ENCODE measurements at places on chromosomes 7 and 10. TPM values are rescaled to one million over a fixed set of nuclear protein-coding genes. Genes with fewer than 3 reads are reported as not detected.
A peak's percentile ranks its signal among the peaks of the same experiment; 100 is the strongest.

Gene LEP
- 0.03 TPM for polyA plus RNA-seq

Gene MALRD1
- polyA plus RNA-seq: not detected

Gene CALCR
- polyA plus RNA-seq: not detected

Gene EPHA1
- polyA plus RNA-seq: 21.3 TPM

DNA sequence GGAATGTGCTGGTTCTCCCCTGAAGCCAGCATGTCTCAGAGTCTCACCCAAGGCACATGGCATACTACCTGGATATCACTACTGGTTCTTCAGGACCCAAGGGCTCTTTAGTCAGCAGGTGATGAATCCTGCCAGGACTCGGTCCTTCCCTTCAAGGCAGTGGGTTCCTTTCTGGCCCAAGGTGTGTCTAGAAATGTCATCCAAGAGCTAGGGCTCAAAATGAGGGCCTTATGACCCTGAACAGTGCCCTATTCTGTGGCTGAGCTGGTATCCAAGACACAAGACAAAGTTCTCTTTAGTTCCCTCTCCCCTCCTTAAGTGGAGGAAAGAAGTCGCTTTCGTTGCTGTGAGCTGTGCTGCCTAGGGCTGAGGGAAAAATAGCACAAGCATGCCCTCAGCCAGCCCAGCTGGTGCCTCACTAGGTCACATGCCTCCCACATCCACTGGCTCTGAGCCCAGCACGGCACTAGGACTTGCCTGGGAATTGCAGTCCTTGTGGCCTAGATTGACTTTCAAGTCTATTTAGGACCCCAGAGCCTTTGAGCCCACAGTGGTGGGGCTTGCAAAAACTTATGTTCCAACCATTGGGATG is 106.0 kb downstream of the BMS1 start:
- DNase-seq: no peak

DNA sequence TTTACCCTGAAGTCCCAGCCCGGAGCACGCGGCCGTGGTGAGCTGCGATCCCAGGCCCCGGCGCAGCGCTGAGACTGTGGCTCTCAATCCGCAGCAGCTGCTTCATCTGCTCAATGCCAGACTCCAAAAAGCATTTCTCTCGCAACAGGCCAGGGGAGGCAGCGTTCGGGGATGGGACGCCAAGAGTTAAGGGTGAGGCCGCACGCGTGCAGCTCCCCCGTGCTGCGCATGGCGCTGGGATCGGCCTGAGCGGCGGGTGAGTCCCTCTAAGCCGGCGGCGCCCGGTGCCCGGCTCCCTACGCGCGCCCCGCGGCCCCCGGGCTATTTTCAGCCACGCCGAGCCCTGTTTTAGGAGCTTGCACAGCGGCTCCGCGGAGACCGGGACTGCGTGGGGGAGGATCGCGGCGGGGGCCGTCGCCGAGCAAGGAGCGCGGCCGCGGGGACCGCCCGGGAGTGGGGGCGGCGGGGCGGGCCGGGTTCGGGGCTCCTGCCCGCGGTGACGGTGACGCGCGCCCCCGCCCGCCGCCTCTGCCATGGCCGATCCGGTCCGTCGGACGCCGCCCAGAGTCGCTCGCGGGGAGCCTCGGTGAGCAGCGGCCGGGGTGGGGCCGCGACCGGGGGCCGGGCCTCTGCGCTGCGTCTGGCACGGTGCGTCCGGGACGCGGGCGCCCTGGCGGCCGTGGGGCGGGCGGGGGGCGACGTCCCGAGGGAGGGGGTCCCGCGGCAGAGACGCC is 29.4 kb upstream of the JAKMIP3 start:
- DNase-seq: peak; percentile 21

DNA sequence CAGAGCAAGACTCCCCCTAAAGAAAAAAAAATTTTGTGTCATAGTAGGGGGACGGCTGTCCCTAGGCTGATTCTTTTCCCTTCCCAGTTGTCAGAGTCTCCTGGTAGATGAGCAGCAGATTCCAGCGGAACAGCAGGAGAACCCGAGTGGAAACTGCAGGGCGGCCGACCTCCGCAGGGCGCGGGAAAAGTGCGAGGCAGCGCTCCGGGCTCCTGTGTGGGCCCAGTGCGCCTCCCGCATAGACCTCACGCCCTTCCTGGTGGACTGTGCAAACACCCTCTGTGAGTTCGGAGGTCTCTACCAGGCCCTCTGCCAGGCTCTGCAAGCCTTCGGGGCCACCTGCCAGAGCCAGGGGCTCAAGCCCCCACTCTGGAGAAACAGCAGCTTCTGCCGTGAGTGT is 46.0 kb downstream of the ZAN start:
- no peak for DNase-seq

DNA sequence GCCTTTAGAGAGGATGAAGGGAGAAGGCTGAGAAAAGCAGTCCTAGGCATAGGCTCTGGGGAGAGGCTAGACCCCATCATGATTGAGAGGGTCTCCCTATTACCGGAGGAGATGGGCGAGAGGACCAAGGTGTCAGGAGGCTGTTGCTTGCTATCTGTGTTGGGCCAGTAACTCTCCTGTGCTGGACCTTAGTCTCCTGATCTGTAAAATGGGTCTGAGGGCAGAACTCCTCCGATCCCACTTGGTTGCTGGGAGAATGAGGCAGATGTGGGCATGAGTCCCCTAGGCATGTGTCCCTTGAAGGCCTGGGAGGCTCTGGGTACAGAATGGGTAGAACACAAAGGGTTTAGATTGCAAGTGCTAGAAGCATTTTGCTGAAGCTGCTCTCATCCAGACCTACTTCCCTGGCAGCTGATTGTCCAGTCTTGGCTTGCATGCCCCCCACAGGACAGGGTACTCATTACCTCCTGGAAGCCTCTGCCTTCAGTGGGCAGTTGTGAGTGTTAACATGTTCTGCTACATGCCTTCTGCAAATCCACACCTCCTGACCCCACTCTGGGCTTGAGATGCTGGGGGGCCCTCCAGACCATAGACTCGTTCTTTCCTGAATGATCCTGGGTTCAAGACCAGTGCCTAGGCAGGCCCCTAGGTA is 4.4 kb downstream of the ZMIZ1 start:
- DNase-seq: no peak

DNA sequence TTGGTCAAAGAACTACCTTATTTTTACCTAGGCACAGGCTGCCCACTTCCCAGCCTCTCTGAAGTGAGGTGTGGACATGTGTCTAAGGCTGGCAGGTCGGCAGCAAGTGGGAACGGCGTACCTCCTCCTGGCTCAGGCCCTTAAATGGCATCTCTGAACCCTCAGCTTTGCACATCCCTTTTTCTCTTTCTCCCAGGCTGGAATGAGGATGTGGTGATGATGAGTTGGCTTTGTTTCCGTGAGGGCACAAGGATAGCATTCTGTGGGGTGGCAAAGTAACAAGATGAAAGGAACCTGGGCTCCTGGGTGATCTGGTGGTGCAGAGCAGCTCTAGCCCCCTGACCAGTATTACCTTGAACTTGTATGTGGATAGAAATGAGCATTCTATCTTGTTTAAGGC is 196.8 kb downstream of the REEP3 start:
- peak; percentile 47 for DNase-seq

DNA sequence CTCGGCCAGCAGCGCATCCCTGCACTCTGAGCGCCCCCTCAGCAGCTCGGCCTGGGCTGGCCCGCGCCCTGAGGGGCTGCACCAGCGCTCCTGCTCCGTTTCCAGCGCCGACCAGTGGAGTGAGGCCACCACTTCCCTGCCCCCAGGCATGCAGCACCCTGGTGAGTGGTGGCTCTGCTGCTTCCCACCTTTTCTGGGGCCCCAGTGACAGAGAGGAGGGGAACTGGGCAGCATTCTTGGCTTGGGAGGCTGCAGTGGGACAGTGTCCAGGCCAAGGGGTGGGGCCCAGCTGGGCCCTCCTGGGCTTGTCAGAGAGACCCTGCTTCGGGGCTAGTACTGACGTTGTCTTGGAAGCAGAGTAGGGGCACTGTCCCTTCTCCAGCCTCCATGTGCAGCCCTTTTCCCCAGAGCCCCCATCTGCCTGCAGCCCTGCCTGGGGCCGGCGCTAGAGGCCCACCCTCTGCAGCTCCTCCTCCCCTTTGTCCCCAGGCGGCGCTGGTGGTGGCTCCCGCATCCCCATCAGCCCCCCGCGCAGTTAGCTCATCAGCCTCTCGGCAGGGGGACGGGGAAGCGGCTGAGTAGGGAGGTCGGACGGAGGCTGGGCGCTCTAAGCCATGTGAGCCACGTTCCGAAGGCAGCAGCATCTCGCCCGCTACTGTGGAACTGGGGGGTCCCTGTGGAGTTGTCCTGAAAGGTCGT is 29.2 kb downstream of the GBX1 start:
- DNase-seq: no peak

All from mammary epithelial cell (primary cell).